ENCODE measurements at places on chromosomes 11 and 22.

DNA sequence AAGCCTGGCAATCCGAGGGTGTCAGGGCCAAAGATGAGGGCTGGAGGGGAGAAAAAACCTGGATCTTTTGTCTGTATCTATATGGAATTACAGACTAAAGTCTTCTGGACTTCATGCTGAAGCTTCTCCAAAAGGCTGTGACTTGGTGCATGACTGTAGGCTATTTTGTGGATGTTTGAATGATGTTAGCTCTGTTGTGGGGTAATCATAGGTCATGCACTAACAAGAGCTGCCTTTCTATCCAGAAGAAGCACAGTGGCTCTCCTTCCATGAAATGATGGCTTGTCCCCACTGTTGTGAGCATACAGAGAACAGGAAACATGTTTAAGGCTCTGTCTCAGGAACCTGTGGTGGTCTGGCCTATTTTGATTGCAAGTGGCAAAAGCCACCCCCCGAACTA lies 263.3 kb upstream of the PLET1 start:
- no peak for DNase-seq

DNA sequence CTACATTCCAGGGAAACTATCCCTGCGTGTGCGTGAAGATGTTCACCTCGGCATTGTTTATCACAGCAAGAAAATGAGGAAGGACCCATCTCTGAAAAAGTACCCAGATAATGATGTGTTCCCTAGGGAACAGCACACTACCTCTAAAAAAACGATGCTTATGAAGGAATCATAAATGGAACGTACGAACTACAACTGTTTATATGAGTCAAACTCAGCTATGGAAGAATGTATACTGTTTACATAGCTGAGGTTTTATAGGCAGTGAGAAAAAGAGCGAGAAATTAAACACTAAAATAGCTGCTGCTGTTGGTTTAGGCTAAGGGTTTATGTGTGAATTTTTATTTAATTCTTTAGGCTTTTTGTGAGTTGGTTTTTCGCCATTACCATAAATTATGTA lies 48.9 kb downstream of the APOL1 start:
- DNase-seq: no peak

- no peak for DNase-seq
Measured at GRCh38 chr11:91947215-91947820, 277.3 kb upstream of the FAT3 start.

GRCh38 chr11:95803973-95804372 lies 13.7 kb downstream of the CEP57 start:
- DNase-seq: no peak

DNA sequence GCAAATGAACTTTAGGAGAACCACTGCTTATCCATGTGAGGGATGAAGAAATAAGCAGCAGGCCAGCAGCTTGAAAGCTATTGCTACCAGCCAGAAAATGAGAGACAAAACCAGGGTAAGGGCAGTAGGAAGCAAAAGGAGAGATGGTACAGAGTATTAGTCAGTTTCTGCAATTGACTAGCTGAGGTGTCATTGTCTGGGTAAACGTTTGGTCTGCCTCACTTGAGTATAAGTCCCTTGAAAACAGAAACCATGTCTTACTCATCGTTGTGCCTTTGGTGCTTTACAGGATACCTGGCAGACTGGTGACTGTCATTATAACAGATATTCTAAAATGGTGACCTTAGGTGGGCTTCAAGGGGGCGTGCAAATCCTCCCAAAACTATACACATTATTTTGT lies 63.9 kb upstream of the USP47 start:
- DNase-seq: no peak

- DNase-seq: no peak
Measured at GRCh38 chr22:20641919-20642579, 131.9 kb upstream of the SERPIND1 start.

DNA sequence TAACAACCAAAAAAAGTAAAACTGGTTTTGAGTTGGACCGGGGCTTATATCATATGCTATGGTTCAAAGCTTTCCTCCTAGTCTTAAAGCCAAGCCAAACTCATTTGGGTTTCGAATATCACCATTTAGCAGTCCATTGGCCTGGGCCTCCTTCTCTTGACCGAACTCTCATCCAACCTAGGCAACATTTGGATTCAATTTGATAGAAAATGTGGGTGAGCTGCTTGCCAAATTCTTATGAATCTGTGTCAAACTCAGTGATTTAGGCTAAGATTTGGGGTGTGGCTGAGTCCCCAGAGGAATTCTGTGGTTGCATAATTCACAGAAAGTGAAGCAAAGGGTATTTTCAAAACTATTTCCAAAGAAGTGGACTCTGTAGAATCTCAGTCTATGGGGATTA lies 83.7 kb downstream of the BLID start:
- DNase-seq: no peak

DNA sequence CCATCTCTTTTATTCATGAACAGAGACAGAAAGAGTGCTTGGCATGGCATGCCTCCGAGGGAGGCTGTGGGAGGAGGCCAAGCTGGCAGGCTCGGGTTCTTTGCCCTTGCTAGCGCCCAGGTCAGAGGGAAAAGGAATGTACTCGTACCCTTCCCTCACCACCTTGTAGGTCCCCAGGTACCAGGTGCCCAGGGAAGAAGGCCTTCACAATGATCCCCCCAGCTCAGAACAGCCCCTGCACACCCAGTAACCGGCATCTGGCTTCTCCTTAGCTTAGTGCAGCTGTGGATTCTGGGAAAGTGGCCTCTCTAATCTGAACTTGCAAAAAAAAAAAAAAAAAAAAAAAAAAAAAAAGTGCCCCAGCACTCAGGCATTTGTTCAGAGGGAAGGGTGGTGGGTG lies 1.3 kb downstream of the HEPN1 start:
- no peak for DNase-seq

DNA sequence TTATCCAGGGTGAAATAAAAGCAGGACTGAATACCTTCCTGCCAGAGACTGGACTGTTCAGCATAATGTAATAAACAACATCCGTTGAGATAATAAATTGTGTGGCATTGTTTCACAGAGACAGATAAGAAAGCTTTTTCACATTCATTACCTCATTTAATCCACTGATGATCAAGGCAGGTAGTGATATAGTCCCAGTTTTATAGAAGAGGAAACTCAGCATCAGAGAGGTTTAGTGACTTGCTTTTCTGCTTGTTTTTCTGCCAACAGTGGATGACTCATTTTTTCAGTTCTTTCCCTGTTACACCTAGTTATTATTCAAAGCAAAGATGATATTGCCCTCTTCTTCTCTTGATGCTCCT lies 4.0 kb downstream of the MYO18B start:
- no peak for DNase-seq

DNA sequence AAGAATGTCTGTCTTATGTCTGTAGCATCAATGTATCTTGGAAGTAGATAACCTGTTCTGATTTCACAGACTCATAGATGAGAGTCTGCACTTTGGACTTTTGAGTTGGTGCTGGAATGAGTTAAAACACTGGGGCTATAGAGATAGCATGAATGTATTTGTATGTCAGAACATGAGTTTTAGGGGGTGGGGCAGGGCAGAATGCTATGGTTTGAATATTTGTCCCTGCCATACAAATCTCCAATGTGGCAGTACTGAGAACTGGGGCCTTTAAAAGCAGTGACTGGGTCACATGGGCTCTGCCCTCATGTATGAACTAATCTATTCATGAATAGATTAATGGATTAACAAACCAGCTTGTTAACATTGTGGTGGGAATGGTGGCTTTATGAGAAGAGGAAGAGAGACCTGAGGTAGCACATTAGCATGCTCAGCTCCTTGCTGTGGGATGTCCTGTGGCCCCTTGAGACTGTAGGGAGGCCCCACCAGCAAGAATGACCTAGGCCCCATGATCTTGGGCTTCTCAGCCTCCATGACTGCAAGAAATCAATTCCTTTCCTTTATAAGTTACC lies 15.5 kb upstream of the OR52K1 start:
- no peak for DNase-seq

DNA sequence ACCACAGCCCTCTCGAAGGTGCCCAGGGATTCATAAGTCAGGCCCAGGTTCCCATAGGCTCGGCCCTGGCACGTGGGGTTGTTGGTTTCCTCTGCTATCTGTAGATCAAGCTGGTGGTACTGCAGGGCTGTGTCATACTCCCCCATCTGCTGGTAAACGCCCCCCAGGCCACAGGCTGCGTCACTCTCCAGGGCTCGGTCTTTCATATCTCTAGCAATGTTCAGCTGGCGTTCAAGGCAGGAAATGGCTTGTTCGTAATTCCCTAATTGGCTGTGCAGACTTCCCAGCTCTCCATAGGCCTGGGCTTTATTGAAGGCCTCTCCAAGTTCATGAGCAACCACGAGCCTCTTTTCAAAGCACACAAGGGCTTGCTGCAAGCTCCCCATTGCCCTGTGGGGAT lies 186.4 kb upstream of the PITPNB start:
- no peak for DNase-seq

GRCh38 chr11:114440121-114440860 lies 1.0 kb downstream of the REXO2 start:
- peak; percentile 5 for DNase-seq

- DNase-seq: no peak
Measured at GRCh38 chr22:27545085-27545484, 256.5 kb downstream of the MN1 start.

- DNase-seq: no peak
Measured at GRCh38 chr11:124987096-124987495, 33.1 kb downstream of the CCDC15 start.

GRCh38 chr11:12361682-12362081 lies 15.7 kb upstream of the PARVA start:
- DNase-seq: no peak

DNA sequence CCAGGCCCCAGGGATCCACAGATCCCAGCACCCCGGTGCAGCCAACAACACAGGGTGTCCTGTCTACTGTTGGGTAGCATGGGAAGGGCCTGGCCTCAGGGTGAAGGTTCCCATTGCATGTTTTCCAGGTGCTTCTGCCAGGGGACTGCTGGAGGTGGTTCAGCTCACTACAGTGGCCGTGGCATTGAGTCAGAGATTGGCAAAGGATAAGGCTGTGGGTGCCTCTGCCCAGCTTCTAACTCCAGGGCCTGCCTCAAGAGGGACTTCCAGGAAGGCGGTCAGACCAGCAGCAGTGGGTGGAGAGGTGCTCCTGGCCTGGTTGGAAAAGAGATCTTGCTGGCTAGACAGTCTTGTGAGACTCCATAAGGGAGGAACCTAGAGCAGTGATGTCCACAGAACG lies 20.9 kb downstream of the CSNK1E start:
- no peak for DNase-seq

DNA sequence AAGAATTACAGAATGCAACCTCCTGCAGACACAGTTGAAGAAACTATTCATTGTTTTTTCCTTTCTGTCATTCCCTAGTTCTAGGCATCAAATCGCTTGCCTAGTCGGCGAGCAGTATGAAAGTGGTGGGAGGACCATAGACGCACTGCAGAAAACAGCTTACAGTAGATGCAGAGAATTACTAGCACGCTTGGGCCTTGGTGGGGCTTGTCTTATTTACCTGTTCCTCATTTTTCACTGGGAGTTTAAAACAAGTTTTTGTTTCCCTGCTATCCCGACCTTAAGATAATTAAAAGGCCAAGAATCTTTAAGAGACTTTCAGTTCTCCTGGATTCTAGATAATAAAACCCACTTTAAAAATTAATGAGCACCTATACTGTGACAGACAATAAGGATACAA lies 713 bp upstream of the ARL14EP start:
- DNase-seq: no peak

GRCh38 chr11:62061356-62062222 lies 62.2 kb upstream of the INCENP start:
- no peak for DNase-seq

DNA sequence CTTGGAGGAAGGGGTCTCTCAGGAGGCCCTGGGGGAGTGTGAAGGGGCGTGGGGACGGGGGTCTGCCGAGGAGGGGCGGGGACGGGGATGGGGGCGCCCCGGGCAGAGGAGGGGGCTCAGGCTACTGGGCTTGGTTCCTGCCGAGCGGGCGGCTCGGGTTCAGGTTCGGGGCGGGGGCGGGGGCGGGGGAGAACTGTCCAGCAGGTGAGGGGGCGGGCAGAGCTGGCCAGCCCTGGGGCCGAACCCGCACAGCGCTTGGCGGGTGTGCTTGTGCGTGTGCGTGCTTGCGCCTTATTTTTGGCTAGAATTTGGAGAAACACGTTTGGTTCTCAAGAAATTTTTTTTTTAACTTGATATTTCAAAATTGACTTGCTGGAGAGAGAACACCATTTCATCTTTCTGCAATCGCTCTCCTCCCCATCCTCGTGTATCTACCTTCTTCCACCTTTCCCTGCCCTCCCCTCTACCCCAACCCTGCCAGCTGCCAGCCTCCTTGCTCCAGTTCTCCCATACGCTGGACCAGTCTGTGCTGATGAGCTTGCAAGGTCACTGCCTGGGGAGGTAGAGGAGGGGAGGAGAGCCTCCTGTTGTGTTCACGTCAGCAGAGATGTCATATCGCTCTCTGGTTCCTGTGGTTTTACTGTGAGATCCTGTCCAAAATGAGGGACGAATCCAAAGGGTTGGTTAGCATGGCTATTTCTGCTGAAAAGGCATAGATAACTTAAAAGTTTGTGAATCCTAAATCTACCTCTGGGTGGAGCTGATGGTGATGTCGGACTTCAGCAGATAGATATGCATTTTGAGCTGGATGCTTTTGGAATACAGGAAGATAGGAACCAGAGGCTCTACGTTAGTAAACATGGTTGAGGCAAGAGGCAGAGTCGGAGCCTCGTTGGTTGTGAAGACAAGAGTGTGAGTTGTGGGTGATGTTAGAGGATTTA lies 668 bp downstream of the MADD start:
- DNase-seq: no peak

DNA sequence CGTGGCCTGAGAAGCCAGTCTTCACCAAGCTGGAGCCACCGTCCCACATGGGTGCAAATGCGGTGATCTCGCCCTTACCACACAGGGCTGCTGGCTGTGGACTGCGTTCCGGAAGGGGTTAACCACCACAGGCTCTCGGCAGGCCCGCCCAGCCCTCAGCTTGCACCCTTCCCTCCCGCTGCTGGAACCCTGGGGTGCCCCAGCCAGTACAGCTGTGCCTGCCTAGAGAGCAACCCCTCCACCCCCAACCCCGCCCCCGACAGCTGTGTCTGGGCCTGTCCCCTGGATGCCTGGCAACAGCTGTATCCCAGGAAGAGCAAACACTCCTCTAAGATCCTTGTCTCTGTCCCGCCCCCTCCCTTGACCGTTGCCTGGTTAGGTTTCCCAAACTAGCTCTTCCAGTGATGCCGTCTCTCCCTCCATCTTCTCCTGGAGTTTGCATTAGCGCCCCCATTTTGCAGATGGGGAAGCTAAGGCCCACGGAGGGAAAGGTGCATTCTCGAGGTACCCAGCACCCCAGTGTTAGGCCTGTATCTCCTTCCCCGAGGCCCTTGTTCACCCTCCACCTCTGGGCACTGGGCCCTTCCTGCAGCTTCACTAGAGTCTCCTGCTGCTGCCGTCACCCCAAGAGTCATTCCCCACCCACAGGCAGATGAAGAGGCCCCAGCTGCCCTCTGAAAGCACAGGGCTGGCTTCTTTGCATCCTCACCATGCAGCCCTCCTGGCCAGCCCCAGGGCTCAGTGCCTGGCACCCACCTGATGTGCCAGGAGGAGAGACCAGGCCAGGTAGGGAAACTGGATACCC lies 12.6 kb upstream of the COX8A start:
- DNase-seq: no peak

DNA sequence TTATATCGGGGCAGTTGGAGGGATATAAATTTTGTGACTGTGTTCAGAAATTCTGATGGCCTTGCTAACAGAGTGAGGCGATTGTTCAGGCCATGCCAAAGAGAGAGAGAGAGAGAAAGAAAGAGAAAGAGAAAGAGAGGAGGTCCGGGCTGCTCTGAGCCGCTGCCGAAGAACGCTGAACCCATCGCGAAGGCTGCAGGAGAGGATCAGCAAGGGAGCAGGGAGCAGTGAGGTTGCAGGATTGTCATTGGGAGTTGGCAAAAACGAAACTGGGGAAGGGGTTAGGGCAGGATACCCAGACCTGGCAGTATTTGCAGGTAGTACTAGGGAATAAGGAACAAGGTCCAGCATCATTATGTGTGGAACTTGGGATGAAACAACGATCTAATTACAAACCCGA lies 537.1 kb downstream of the INSC start:
- no peak for DNase-seq

Data from anterior cingulate cortex (tissue), 58 donors.